NCI-H1092 treated with DMSO at 0.1 percent for 48 hours (cell line): ENCODE measurements at places on chromosomes 7 and 10.

- DNase-seq = no peak
Measured at GRCh38 chr10:33193701-33194521, 140.6 kb downstream of the NRP1 start.

GRCh38 chr7:131931370-131931769 is 374.9 kb upstream of the PODXL start:
- no peak for DNase-seq

GRCh38 chr10:15322356-15322755 is 48.7 kb downstream of the FAM171A1 start:
- DNase-seq = no peak

DNA sequence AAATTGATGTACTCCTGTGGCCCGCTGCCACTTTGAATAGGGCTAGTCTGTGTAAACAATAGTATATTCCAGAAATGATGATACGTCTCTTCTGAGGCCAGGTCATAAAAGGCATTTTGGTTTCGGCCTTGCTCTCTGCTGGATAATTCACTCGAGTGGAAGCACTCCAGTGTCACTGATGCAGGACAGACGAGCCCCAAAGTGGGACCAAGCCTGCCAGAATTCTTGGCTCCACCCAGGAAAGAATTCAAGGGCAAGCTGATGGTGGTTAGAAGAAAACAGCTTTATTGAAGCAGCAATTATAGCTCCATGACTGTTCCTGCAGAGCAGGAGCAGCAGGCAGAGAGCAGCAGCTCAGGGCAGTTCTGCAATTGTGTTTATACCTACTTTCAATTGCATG is 717.6 kb downstream of the GRM8 start:
- peak; percentile 91 for DNase-seq

DNA sequence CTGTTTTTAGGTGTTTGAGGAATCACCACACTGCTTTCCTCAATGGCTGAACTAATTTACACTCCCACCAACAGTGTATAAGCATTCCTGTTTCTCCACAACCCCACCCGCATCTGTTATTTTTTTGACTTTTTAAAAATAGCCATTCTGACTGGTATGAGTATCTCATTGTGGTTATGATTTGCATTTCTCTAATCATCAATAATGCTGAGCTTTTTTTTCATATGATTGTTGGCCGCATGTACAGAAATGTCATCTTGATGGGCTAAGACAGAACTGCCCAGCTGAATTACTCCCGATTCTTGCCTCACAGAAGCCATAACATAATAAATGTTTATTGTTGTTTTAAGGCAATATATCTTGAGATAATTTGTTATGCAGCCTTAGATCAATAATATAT is 93.1 kb upstream of the DKK1 start:
- no peak for DNase-seq

DNA sequence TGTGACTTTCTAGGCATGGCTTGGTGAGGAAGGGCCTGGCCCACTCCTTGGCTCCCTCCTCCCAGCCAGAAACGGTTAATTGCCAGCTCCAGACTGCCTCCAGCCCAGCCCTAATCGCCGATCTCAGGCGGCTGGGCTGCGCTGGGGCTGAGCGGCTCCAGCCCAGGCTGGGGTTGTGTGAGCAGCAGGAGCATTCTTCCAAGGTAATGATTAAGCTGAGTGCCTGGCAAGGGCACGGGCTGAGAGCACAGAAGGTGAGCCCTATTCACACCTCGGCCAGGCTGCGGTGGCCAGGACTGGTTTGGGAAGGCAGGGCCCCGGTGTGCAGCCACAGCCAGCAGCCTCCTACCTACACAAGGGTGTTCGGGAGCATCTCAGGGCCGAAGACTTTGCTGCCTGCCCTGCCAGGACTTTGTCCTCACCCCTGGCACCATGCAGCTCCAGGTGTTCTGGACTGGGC is at the start of gene TMEM72:
TMEM72 (plus strand) TSS at position 257 of the 460 bp plus-strand sequence; CDS start at position 433, 176 bp downstream.
- no peak for DNase-seq

- DNase-seq = no peak
Measured at GRCh38 chr7:54565432-54565831, 23.3 kb downstream of the VSTM2A start.

DNA sequence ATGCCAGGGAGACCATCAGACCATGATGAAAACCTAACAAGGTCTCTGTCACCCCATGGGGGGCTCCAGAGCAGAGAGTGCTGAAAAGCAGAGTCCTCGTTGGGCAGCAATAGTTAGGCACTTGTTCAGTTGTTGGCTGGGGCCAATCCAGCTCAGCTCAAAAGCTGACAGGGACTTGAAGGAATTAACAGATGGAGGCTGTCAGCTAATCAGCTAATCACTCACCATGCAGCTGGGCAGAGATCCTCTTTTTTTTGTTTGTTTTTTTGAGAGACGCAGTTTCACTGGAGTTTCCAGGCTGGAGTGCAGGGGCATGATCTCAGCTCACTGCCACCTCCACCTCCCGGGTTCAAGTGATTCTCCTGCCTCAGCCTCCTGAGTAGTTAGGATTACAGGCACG is 18.1 kb downstream of the CEP55 start:
- DNase-seq = no peak

DNA sequence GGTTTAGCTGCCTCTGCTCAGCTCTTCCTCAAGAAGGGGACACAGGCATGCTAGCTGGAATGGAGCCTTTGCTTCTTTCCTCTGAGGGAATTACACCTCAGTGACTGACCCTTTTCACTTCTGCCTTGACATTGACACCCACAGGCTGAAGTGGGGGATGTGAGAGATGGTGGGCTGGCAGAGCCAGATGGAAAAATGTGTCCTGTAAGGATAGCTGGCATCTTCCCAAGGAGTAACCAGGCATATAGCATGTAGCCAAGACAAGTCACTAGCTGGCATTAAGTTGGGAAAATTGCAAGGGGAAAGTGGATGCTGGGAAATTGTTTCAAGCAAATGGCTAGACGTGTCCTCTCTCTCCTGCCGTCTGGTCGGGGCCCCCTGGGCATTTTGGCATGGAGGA is 19.9 kb downstream of the STMP1 start:
- no peak for DNase-seq

- DNase-seq = no peak
Measured at GRCh38 chr7:41093141-41093540, 609.7 kb downstream of the INHBA start.

GRCh38 chr10:120641695-120642094 is 184.7 kb downstream of the PLPP4 start:
- no peak for DNase-seq

GRCh38 chr7:18693406-18693805 is 197.9 kb downstream of the HDAC9 start:
- DNase-seq = no peak

DNA sequence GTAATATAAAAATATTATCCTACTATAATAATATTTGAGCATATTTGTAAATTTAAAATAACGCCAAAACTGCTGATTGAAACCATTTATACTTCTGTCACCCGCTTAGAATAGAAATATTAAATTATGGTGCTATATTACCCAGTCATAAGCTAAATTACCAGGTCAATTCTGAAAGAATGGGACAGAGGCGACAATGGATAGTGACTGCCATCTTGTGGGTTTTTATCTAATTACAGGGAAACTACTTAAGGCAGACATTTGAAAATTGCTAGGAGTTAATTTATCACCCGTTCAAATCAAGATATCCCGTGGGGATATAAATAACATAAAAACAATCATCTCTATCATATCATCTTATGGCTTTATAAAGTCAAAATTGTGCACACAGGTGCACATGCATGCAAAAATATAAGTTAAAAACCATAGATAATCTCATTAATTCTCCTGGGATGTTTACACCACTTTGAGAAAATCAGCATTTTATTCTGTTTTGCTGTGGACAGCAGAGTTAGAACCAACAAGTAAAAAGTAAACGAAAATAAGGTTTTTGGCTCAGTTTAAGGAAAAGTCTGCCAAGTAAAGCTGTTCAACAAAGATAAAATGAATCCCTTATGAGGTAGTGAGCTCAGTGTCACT is 41.3 kb upstream of the HPSE2 start:
- no peak for DNase-seq

DNA sequence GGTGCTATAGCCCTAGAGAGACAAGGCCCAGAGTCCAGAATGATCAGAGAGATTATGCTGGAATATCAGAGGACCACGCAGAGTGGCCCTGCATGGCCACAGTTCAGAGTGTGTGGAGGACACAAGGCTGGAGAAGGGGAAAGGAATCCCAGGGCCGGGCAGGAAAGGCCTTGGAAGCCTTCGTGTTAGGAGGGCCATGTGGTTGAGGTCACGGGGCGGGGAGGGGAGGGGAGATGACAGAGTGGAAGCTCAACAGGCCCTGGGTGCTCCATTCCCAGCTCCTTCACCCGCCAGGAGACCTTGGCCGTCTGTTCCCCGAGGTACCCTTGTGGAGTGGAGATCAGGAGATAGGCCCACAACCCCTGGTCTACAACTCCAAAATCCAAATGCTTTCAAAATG is 13.2 kb upstream of the EN2 start:
- no peak for DNase-seq

DNA sequence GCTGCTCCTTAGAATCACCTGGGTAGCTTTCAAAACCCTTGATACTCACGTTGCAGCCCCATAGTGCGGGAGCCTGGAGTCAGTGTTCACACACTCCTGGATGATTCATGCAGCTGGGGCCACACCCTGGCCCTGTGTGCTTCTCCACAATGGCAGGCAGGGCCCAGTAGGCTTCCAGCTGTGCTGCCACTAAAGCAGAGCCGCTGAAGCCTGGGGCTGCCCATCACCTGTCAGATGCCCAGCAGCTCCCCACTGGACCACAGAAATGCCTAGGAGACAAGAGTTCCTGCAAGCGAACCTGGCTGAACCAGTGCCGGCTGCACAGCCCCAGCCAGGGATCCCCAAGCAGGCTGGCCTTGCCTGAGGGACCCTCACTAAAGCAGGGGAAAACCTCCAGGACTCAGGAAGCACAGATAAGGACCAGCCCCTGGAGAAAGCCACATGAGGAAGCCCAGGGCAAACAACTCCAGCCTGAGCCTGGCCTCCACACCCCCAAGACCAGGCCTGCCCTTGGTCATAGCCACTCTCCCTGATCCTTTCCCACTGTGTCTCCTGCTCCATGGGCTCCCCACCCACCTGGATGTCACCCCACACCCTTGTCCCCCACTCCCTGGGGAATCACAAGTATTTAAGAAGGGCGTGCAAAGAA is 111.9 kb downstream of the GRID1 start:
- no peak for DNase-seq

GRCh38 chr7:44978511-44979366 is at the start of gene MYO1G:
TSS of gene MYO1G (minus strand) at chr7:44979015. CDS start at chr7:44978961, 54 bp downstream.
- no peak for DNase-seq

DNA sequence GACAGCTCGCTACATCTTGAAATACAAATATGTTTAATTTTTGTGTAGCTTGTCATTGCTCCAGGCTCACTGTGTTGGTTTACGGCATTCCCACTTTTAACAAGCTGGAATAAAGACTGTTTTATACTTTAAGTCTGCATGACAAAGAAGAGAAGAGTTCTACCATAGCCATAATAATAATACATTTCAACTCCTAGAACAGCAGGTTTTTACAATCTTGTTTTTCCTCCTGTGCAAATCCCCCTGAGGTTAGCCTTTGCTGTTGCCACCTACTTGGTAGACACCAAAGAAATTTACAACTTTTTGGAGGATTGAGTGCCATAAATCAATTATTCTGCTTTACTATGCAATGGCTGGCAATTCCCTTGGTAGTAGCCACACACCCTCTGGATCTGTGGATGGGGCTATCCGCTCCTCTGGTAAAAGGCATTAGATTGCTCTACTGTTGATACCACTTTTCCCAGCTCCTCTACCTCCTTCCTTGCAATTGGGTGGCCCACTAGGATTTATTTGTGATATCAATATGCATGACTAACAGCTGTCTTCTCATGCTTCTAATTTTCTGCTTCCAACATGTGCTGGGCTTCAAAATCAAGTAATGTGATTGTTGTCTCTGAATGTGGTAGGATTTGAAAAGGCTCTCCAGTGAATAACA is 60.2 kb downstream of the SFMBT2 start:
- no peak for DNase-seq

DNA sequence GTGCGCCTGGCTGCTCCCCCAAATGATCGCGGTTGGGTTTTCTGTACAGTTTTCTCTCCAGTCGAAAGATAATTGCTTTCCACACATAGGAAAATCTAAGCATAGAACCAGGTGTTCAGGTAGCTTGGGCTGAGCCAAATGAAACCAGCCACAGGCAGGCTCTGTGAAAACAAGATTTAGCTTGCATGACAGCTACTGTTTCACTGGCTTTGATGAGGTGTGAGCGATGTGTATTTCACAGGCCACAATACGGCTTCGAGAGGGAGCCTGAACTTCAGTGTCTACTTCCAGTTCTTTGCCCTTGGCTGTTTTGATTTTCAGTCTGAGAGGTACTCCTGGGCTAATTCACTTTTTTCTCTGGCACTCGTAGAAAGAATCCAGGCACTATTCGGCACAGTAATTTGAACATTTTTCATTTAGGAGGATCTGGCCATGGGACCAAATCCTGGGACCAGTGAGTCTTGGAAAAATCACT is 110.5 kb downstream of the JCAD start:
- no peak for DNase-seq

DNA sequence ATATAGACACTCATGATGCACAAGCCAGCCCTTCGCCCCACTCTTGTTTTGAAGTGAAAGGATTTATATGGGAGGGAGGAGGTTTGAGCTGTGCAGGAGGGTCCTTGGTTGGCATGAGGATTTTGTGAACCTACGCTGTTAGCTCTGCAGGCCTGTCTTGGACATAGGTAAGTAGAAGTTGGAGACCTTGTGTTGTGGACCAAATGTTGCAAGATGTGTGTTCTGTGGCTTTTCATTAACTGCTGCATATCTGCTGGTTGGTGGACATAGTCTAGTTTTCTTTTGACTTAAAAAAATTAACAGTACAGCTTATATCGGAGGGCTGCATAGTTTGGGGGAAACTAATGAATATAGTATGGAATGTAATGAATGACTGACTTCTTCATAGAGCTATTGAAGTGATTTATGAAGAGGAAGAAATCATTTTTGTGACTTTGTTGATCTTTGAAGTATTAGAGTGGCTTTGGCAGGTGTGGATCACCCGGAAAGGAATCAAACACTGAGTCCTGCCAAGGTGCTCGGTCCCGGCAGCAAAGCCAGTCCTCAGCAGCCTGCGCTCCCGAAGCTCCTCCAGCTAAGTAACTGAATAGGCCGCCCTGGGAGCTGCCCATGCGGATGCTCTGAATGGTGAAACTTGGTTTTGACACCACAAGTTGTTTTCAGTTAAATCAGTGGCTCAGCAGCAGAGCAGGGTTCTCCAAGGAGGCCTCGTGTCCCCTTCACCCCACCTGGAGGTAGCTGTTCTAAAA is 3.2 kb downstream of the MGMT start:
- no peak for DNase-seq

- no peak for DNase-seq
Measured at GRCh38 chr7:133602291-133602690, 349.4 kb downstream of the EXOC4 start.

GRCh38 chr7:68205826-68206225 is 1209.2 kb downstream of the TYW1 start:
- DNase-seq = no peak
